ENCODE measurements at places on chromosomes 16 and 17. TPM values are rescaled to one million over a fixed set of nuclear protein-coding genes. Genes with fewer than 3 reads are reported as not detected.

DNA sequence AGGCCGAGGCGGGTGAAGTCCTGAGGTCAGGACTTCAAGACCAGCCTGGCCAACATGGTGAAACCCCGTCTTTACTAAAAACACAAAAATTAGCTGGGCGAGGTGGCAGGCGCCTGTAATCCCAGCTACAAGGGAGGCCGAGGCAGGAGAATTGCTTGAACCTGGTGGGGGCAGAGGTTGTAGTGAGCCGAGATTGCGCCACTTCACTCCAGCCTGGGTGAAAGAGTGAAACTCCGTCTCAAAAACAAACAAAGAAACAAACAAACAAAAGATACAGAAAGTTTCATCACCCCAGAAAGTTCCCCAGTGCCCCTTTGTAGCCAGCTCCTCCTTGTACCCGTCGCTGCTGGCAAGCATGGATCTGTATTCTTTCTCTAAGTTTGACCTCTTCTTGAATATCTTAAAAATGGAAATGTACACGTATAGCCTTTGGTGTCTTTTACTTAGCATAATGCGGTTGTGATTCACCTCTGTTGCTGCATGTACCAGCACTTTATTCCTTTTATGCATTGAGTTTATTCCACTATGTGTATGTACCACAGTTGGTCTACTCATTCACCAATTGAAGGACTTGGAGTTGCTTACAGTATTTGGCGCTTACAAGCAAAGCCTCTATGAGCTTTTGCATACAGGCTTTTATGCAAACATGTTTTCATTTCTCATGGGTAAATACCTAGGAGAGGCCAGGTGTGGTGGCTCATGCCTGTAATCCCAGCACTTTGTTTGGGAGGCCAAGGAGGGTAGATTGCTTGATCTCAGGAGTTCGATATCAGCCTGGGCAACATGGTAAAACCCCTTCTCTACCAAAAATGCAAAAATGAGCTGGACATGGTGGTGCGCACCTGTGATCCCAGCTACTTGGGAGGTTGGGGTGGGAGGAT is 87.5 kb upstream of the CLEC18A start:
- DNase-seq = no peak

GRCh38 chr16:50954469-50954868 is 196.6 kb downstream of the SALL1 start:
- no peak for DNase-seq

GRCh38 chr17:27430882-27431491 is 25.3 kb upstream of the KSR1 start:
- DNase-seq = no peak

GRCh38 chr16:83586036-83586435 is 221.7 kb upstream of the HSBP1 start:
- DNase-seq = no peak

DNA sequence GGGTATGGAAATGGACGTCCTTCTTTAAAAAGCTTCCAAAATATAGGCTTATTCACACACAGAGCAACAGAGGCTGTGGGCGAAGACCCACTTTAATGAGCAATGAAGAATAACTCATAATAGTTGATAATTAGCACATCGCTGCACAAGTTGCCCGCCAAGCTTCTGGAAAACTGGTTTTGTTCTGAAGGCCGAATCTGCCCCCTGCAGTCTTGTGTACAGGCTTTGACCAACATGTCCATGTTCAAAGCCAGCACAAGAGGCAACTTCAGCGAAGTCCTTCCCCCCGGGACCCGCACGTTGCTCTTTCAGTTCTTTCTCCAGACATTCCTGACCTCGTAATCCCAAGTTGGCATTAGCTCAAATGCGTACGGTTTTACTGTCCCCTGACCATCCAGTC is 73.3 kb downstream of the IRX5 start:
- DNase-seq = no peak

Gene OR1D5
- total RNA-seq = not detected

Gene MYH1
- not detected for total RNA-seq

DNA sequence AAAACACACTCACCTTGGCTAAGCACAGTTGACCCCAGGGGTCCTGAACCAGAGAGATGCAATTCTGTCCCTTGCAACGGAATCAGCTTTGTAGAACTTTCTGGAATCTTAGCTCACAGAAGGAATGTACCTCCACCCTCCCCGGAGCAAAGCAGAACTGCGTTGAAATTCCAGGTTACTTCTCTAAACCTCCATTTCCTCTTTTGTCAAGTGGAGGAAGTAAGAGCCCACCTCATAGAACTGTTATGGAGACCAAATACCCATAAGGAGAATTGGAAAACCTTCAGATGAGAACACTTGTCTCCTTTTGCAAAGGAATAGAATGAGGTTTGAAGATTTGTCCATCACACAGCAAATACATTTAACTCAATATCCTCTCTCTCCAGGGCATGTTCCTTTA is 86.6 kb upstream of the RBBP6 start:
- DNase-seq = no peak

DNA sequence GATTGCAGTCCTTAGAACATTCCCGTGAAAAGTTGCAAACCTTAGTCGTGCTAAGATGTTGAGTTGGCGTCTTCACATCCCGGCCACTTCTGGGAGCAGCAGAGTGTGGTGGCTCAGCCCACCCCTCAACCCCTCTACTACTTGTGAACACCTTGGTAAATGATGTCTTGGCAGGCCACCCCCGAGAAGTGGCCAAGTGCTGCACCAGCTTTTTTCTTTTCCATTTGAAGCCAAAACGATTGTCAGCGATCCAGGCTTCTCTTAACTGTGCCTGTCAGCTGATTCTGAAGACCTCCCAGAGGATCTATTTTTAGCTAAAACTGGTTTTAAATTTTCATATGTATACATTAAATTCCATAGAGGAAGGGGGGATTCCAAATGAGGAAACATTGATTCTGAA is 247.5 kb downstream of the CDH13 start:
- no peak for DNase-seq

Gene AATK
- total RNA-seq = 325 TPM

GRCh38 chr17:18084256-18084655 is 3.5 kb upstream of the DRG2 start:
- no peak for DNase-seq

GRCh38 chr16:50692999-50693781 is at the start of gene NOD2:
NOD2 (plus strand) TSS chr16:50693606; CDS start chr16:50699496, 5,890 bp downstream.
- DNase-seq = no peak

Gene PPL
- total RNA-seq = 17.0 TPM

Gene TEX14
- total RNA-seq = 3.7 TPM

Measured in dorsolateral prefrontal cortex (tissue), 122 donors.